Osteoblast (primary cell): ENCODE measurements at places on chromosomes 1 and 21. TPM values are rescaled to one million over a fixed set of nuclear protein-coding genes. Genes with fewer than 3 reads are reported as not detected.
A peak's percentile ranks its signal among the peaks of the same experiment; 100 is the strongest.

- H3K27ac ChIP-seq, result no peak overlapping the region
- no peaks in the 10 kb centered on the region for H3K4me1 ChIP-seq
- no peak overlapping the region for H3K4me3 ChIP-seq
- peaks cover 9% of the 10 kb centered on the region for H3K27me3 ChIP-seq
Observed at GRCh38 chr1:15445390-15446122, 7.3 kb downstream of the CTRC start.

DNA sequence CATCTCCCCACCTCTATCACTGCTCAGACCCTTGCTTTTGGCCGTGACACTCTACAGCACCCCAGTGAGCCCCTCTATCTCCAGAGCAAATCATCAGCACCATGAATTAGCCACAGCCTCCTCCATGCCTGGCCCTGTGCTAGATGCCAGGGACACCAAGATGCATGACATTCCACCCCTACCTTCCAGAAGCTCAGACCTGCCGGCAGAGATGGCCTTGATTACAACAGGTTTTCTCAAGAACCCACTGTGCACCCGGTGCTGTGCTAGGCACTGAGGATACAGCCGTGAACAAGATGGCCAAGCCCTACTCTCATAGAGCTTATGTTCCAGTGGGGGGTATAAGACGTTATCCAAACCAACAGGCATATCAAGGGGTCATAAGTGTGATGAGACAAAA is 30.6 kb downstream of the CDK18 start:
- peaks cover 3% of the 10 kb centered on the region for H3K4me1 ChIP-seq
- H3K27ac ChIP-seq, result no peak overlapping the region
- H3K4me3 ChIP-seq, result no peak overlapping the region
- peaks cover 11% of the 10 kb centered on the region for H3K27me3 ChIP-seq
- no peaks in the 10 kb centered on the region for H3K36me3 ChIP-seq
- no peak for DNase-seq

DNA sequence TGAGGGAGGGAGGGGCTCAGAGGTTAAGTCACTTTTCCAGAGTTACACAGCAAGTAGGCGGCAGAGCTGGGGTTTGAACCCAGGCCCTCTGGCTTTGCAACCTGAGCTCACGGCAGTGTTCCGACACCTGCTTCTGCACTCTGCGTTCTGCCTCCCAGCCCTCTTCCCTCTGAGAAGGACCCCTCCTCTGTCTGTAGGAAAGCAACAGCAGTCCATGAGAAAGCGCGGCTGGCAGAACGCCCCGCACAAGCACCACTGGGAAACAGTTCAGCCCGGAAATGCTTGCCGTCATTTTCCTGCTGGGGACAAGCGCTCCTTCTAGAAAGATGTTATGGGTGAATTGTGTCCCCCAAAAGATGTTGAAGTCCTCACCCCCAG is 241.1 kb downstream of the NPHP4 start:
- no peak overlapping the region for H3K4me3 ChIP-seq
- H3K36me3 ChIP-seq, result no peaks in the 10 kb centered on the region
- no peaks in the 10 kb centered on the region for H3K27me3 ChIP-seq
- H3K27ac ChIP-seq, result no peak overlapping the region
- H3K4me1 ChIP-seq, result no peaks in the 10 kb centered on the region

- H3K27ac ChIP-seq, result no peak overlapping the region
- no peaks in the 10 kb centered on the region for H3K27me3 ChIP-seq
- peaks cover 20% of the 10 kb centered on the region for H3K4me1 ChIP-seq
- H3K4me3 ChIP-seq, result peak overlapping the region; percentile 68
- peak; percentile 83 for DNase-seq
Observed at GRCh38 chr1:11925938-11926292, 312 bp downstream of the KIAA2013 start.

GRCh38 chr1:54397090-54397591 is 9.1 kb downstream of the SSBP3 start:
- H3K27ac ChIP-seq, result no peak overlapping the region
- H3K4me3 ChIP-seq, result no peak overlapping the region
- peaks cover 51% of the 10 kb centered on the region for H3K36me3 ChIP-seq
- H3K27me3 ChIP-seq, result no peaks in the 10 kb centered on the region
- no peaks in the 10 kb centered on the region for H3K4me1 ChIP-seq
- DNase-seq, result no peak

IGSF9 gene
- total RNA-seq, result under 0.01 TPM in 2 replicates

- no peaks in the 10 kb centered on the region for H3K36me3 ChIP-seq
- no peak overlapping the region for H3K27ac ChIP-seq
- H3K4me1 ChIP-seq, result no peaks in the 10 kb centered on the region
- no peak for DNase-seq
Observed at GRCh38 chr21:41295721-41296254, 20.8 kb upstream of the FAM3B start.

- no peak overlapping the region for H3K4me3 ChIP-seq
- no peak for DNase-seq
- H3K27me3 ChIP-seq, result no peaks in the 10 kb centered on the region
- no peak overlapping the region for H3K27ac ChIP-seq
- H3K4me1 ChIP-seq, result no peaks in the 10 kb centered on the region
- no peaks in the 10 kb centered on the region for H3K36me3 ChIP-seq
Observed at GRCh38 chr1:192003295-192004077, 154.8 kb upstream of the RGS18 start.

DNA sequence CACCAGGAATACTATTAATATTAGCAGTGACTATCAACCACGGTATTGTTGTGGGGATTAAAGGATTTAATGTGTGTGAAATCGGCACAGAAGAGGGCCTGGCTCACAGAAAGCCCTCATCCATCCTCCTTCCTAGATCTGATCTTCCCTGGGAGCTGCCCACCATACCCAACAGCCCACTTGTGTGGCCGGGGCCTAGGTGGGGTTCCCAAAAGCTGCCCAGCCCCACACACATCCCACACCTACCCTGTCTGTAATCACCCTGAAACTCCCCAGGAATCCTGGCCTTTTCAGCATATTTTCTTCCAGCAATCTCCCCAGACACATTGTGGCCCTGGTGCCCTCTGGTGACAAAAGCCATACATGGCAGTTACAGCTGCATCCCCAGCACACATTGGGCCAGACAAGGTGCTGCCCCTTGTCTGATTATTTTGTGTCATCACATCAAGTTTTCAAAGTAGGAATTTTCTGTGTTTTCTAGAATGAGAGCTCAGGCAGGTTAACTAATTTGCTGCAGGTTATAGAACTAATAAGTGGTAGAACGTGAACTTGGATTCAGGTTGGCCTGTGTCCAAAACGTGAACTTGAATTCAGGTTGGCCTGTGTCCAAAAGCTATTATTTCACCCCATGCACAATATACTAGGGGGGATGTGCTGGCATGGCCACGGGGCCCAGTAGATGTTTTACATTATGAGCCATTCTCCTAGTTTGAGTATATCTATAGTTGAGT is 5.3 kb upstream of the SLC6A9 start:
- peaks cover 46% of the 10 kb centered on the region for H3K4me1 ChIP-seq
- peak; percentile 85 for DNase-seq
- H3K27me3 ChIP-seq, result no peaks in the 10 kb centered on the region
- H3K4me3 ChIP-seq, result no peak overlapping the region
- H3K36me3 ChIP-seq, result no peaks in the 10 kb centered on the region
- peak overlapping the region; percentile 28 for H3K27ac ChIP-seq

GRCh38 chr1:222117809-222118208 is 375.9 kb upstream of the DUSP10 start:
- no peak overlapping the region for H3K4me3 ChIP-seq
- DNase-seq, result no peak
- H3K36me3 ChIP-seq, result no peaks in the 10 kb centered on the region
- H3K27ac ChIP-seq, result no peak overlapping the region

DNA sequence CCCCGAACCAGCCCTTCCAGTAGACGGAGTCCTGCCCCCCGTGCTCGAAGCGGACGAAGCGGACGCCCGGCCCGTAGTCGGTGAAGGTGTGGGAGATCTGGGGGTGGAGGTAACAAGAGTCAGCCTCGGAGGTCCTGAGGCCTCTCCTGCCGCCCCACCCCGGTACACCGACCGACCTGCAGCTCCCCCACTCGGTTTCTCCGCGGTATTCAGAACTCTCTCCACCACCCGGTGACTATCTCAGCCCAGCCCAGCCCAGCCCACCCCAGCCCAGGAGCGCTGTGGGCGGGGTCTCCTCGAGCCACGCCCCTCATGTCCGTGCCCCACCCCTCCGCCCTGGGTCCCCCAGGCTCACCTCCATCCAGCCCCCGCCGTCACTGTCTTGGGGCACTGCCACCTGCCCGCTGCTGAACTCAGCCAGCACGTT is 5.5 kb downstream of the FBXO2 start:
- no peaks in the 10 kb centered on the region for H3K36me3 ChIP-seq
- H3K4me1 ChIP-seq, result no peaks in the 10 kb centered on the region
- no peak overlapping the region for H3K4me3 ChIP-seq
- H3K27me3 ChIP-seq, result peaks cover 16% of the 10 kb centered on the region

DUSP23 gene
- 13.8 and 15.9 TPM in 2 replicates for total RNA-seq

ANXA9 gene
- total RNA-seq, result under 0.01 TPM in 2 replicates

DNA sequence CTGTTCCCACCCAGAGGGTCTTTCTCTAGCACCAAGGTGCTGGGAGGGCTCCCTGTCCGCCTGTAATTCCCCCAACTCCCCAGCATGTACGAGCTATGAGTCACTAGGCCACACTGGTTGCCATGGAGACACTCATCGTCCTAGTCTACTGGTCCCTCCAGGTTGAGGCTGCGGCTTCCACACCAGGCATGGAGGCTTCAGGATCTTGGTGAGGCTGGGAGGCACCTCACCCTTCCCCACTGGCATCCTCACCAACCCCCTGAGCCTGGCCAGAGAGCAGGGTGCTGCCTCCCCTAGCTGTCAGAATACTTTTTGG is 75.6 kb upstream of the KAZN start:
- H3K27me3 ChIP-seq, result no peaks in the 10 kb centered on the region
- peak overlapping the region; percentile 97 for H3K27ac ChIP-seq

- H3K4me1 ChIP-seq, result peaks cover 14% of the 10 kb centered on the region
- no peaks in the 10 kb centered on the region for H3K27me3 ChIP-seq
- H3K4me3 ChIP-seq, result no peak overlapping the region
- H3K36me3 ChIP-seq, result no peaks in the 10 kb centered on the region
- H3K27ac ChIP-seq, result no peak overlapping the region
Observed at GRCh38 chr1:12159816-12160215, 7.0 kb upstream of the TNFRSF1B start.

MRPS21 gene
- 28.0 and 29.0 TPM in 2 replicates for total RNA-seq

GRCh38 chr1:226829105-226829504 is 41.3 kb upstream of the PSEN2 start:
- H3K36me3 ChIP-seq, result no peaks in the 10 kb centered on the region
- no peak overlapping the region for H3K27ac ChIP-seq
- no peak overlapping the region for H3K4me3 ChIP-seq
- no peak for DNase-seq
- H3K4me1 ChIP-seq, result peaks cover 3% of the 10 kb centered on the region
- no peaks in the 10 kb centered on the region for H3K27me3 ChIP-seq

IGFN1 gene
- under 0.01 TPM in 2 replicates for total RNA-seq

VHLL gene
- not detected in 2 replicates for total RNA-seq

GRCh38 chr1:66576645-66577044 is 42.7 kb downstream of the SGIP1 start:
- H3K36me3 ChIP-seq, result no peaks in the 10 kb centered on the region
- H3K4me1 ChIP-seq, result peaks cover 21% of the 10 kb centered on the region
- DNase-seq, result peak; percentile 17
- no peak overlapping the region for H3K27ac ChIP-seq

DNA sequence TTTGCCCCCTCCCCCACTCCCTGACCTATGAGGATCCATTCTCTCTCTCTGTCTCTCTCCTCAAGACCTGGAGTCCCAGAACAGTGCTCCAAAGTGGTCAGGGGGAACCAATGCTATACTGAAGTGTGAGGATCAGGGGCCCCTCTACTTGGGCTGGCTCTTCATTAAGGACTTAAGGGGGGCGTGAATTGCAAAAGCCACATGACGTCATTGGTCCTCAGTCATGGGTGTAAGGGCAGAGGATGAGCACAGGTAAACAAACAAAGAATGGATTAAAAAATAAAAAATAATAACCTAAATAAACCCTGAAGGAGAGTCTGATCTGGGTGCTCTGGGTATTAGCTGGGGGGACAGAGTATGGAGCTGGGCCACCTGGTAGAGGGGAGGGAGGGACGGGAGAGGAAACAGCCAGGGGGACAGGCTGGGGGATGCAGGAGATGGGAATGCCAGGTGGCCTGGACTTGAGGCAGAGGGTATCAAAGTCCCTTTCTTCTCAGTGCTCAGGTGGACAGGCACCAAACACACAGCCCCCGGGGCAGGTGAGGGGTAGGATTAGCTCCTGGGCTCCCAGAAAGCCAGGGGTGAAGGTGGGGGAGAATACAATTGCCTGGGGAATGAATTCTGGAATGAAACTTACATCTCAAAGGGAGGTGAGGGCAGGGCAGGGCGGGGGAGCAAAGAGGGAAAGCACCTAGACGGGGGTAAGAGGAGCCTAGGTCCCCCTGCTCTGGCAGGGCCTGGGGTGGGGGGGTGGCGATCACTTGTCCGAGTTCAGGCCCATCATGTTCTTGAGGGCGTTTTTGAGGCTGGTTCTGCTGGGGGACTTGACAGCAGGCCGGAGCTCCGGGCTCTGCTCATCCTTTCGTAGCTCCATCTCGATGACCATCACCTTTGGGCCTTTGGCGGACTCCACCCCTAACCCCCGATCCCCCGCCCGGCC is 4.6 kb downstream of the MPZ start:
- H3K4me1 ChIP-seq, result peaks cover 29% of the 10 kb centered on the region
- no peaks in the 10 kb centered on the region for H3K27me3 ChIP-seq
- peak overlapping the region; percentile 84 for H3K4me3 ChIP-seq
- H3K36me3 ChIP-seq, result no peaks in the 10 kb centered on the region

DNA sequence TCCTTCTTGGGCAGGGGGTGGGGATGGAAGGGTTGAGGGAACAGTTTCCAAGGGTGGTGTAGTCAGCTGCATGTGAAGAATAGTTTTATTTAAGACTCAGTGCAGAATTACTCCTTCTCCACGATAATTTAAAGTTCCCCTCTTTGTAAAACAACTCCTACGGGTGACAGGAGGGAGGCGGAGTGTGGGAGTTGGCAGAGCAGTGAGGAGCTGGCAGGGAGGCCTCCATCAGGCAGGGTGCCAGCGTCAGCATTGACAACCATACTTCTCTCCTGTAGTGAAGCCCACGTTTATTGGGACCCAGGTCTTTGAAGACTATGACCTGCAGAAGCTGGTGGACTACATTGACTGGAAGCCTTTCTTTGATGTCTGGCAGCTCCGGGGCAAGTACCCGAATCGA is 93.8 kb downstream of the MTR start:
- no peak overlapping the region for H3K27ac ChIP-seq
- H3K4me3 ChIP-seq, result no peak overlapping the region
- no peaks in the 10 kb centered on the region for H3K4me1 ChIP-seq
- no peak for DNase-seq

- H3K27ac ChIP-seq, result no peak overlapping the region
- H3K4me3 ChIP-seq, result no peak overlapping the region
- H3K27me3 ChIP-seq, result peaks cover 24% of the 10 kb centered on the region
- peaks cover 5% of the 10 kb centered on the region for H3K4me1 ChIP-seq
- peak; percentile 51 for DNase-seq
- no peaks in the 10 kb centered on the region for H3K36me3 ChIP-seq
Observed at GRCh38 chr1:30714025-30714424, 9.4 kb downstream of the MATN1 start.

GRCh38 chr21:46056450-46056903 is 41.4 kb upstream of the COL6A2 start:
- H3K27me3 ChIP-seq, result no peaks in the 10 kb centered on the region
- H3K27ac ChIP-seq, result peak overlapping the region; percentile 93
- no peak overlapping the region for H3K4me3 ChIP-seq

- no peak overlapping the region for H3K4me3 ChIP-seq
- peaks cover 6% of the 10 kb centered on the region for H3K4me1 ChIP-seq
- H3K27ac ChIP-seq, result no peak overlapping the region
- no peak for DNase-seq
Observed at GRCh38 chr1:3651026-3651929, 1.0 kb upstream of the TP73 start.
